AG04449 (cell line): ENCODE measurements at places on chromosomes 7 and 10.

GRCh38 chr7:36633377-36633776 is 90.9 kb downstream of the AOAH start:
- no peak for DNase-seq

DNA sequence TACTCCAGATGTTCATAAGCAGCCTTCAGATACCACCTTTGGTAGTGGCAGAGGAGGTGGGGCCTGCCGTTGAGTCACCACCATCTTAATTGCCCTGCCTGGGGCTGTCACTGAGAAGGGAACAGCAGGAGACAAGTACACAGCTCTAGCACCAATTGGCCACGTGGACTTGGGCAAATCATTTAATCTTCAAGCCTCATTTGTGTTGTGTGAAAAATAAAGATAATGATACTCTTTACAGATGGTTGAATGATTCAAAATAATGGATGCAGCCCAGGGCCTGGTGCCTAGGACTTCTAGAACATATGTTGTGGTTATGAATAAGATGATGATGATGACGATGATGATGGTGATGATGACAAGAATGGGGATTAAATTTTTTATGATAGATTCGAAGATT is 111.9 kb upstream of the ADAM12 start:
- no peak for DNase-seq

DNA sequence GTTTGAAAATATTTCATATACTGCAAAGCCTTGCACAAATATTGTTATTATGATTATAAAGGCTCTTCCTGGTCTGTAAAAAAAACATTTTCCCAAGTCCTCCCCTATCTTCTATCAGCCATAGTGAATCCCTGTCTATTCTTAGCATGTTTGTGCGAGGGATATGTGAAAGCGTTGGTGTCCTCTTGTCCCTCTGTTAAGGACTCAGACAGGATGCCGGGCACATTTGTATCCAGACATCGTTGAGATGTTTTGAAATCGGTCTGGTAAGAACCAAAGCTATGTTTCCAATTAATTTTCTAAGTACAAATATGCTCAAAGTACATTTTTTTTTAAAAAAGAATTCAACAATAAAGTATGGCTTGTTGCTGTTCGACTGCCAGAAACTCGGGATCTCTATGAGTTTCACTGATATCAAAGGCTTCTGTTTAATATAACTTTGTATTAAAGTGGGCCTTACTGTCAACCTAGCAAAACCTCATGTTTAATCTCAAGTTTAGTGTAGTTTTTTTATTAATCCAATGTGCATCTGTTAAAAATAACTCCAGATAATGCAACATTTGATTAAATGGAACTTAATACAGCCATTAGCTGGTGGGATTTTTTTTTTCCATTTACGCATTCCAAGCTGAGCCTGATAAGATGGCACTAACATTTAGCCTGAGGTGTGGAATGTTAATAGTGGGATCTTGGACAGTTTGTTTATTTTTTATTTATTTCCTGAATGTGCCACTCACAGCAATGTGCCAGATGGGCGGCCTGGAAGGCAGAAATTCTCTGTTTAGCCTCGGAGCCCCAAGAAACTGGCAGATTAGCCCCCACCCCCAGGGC is 754.3 kb downstream of the LRMDA start:
- DNase-seq: no peak

- no peak for DNase-seq
Measured at GRCh38 chr7:84999450-84999849, 187.4 kb downstream of the SEMA3D start.

DNA sequence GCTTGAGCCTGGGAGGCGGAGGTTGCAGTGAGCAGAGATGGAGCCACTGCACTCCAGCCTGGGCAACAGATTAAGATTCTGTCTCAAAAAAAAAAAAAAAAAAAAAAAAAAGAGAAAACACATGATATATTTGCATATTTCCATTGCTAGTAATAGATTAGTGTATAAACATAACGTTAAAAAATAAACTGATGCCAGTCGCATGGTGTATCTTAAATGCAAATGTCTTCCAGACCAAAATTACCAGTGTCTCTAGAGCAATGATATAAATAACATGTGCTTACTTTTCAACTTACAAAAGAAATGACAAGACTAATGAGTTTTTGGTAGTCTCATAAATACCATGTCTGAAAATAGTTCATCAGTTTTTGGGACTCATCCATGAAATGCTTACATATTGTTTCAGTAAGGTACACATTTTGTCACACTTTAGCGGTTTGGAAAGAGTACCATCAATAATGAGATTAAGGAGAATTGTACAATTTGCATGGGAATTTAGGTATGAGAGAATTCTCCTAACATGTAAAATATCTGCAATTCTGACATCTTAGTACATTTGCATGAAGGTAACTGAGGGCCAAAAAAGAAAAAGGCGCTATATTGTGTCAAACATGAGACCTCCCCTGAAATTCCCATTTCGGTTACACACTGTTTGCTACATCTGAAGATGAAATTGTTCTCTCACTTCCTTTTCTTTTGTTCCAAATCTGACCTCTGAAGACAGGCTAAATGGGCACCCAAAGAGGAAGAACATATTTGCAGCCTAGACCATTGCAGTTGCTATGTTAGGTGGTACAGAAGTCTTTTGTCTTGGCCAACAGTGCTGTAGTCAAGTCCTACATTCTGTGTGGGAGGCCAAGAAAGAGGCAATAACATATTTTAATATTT is 51.5 kb upstream of the PIP4K2A start:
- no peak for DNase-seq

- no peak for DNase-seq
Measured at GRCh38 chr10:130495891-130496636, 359.9 kb downstream of the GLRX3 start.

- no peak for DNase-seq
Measured at GRCh38 chr10:88473989-88474883, 108.9 kb downstream of the RNLS start.

GRCh38 chr7:6168477-6168868 is 104.0 kb downstream of the CYTH3 start:
- DNase-seq: no peak

GRCh38 chr7:75914169-75914654 is 743 bp upstream of the POR start:
- DNase-seq: no peak

DNA sequence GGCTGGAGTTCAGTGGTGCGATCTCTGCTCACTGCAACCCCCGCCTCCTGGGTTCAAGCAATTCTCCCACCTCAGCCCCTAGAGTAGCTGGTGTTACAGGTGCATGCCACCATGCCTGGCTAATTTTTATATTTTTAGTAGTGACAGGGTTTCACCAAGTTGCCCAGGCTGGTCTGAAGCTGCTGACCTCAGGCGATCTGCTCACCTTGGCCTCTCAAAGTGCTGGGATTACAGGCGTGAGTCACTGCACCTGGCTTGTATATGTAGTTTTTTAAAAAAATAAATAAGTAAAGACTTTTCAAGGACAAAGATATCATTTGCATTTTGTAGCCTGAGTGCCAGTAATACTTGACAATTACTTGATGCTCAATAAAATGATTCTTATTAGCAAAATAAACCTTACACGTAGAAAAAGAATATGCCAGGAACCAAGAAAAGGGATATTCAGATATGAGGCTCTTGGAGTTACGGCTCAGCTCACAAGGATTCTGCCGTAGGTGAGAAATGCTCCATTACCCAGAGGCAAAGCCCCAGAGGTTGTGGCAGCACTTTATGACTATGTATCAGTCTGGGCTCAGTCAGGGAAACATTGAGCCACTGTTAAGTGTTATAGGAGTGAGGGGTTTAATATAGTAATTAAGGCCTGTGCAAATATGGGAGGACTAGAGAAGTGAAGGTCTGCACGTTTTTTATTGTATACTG is 98.5 kb downstream of the TPST1 start:
- DNase-seq: no peak

DNA sequence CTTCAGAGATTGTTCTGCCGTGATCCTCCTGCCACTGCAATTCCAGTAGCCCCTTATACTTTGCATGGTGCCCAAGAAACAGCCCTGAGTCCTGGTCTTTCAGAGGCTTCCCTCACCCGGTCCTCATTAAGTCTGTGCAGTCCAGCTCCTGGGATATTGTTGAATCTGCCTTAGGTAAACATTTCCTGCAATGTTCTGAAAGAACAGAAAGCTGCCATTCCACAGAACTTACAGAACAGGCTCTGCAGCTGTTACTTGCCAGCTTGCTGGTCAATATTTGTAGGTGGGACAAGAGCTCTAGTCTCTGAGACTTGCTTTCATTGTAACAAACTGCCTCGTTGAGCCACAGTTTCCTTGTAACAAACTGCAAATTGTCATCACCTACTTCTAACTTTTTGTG is 115.0 kb upstream of the KIF5B start:
- DNase-seq: no peak

DNA sequence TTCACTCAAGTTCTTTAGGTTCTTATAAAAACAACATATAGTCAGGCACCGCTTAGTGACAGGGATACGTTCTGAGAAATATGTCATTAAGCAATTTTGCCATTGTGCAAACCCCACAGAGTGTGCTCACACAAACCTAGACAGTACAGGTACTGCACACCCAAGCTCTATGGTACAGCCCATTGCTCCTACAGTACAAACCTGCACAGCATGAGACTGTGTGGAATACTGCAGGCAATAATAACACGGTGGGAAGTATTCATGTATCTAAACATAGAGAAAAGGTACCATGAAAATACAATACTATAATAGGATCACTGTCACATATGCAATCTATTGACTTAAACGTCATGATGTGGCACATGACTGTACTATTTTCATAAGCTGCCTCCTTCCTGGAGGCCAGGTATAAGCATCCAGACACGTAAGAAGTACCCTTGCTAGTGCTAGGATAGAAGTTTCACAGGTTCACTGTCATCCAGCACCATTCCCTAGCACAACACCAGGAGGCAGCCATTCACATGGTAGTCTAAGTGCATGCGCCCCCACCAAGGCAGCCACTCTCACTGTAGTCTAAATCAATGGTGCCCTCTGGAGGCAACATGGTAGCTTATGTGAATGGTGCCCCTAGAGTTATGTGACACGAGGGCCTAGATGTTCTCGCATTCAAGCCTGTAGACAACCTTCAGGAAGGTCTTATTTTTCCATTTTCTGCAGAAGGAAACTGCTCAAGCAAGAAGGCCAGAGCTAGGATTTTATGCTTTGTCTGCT is 98.5 kb downstream of the ARHGAP22 start:
- no peak for DNase-seq

GRCh38 chr7:147436718-147437117 is 1153.8 kb upstream of the C7orf33 start:
- DNase-seq: no peak

DNA sequence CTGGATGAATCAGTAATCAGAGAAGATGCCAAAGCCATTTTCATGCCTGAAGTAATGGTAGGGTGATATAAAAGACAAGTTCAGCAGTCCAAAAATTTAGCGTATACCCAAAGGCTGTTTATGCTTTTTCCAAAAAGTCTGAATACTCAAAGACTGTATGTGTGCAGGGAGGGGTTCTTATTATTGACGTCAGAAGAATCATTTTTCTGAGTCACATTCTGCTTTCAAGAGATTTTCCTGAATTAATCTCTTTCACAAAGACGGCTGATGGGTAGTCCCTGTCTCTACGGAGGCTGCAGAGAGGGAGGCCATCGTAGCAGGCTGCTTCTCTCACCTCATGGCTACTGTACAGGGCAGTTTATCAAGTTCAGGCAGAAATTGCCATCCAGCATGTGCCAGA is 30.7 kb upstream of the ABLIM1 start:
- DNase-seq: no peak

DNA sequence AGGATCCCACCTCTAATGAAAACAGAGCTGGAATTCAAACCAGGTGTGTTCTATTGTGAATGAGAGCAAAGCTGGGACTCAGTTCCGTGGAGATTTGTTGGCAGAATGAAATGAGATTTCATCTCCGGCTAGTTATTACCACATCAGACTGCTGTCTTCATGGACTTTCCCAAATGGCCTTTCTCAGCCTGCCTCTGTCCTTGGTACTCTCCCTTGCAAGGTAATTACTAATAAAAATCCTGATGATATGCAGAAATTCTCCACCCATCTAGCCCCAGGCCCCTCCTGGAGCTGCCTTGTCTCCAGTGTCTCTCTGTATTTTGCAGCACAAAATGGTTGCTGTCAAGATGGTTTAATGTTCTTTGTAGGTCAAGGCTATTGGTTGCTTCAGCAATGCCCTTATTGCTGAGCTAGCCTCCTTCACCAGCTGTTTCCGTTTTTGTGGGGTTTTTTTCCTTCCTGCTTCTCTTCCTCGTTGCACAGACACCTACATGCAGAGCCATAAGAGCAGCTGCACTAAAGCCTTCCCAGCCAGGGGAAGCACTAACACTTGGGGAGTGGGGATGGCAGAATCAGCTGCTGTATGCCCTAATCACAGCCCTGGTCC is 185.0 kb upstream of the GHITM start:
- no peak for DNase-seq

DNA sequence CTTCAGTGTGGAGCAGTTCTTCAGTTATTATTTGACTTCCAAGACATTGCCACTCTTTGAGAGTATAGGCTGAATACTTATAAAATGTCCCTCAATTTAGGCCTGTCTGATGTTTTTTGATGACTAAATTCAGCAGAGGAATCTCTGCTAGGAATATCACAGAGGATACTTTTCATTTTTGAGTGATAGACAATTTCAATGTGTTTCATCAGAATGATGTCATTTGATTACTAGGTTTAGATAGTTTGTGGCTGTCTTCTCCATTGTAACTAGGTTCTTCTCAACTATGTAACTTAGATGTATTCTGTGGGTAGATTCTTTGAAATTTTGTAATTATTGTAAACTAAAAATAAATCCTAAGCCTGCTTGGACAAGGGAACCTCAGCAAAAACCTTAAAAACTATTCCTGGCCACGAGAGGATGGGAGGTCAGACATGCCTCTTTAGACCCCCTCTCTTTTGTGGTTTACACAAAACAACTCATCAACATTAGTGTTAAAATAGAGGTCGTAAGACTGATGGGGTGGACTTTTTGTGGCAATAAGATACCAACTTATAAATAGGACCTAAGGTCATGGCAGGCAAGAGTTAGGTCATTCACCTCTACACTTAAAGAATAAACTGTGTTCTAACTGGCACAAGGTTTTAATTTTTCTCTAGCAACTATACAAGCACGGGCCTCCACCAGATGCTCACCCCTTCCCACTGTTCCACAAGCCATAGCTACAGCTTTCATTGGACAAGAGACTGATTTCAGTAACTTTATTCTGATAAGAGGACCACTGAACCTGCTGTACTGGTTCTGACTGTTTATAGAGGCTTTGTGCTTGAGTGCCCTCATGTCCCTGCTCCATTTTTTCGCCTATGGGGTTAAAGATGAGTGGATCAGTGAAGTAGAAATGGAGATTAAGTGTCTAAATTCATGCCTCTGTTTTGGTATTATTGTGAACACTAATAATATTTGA is 33.7 kb downstream of the CYP2C8 start:
- DNase-seq: no peak
